ENCODE measurements at places on chromosomes 3 and 15. TPM values are rescaled to one million over a fixed set of nuclear protein-coding genes. Genes with fewer than 3 reads are reported as not detected.

The HDAC11 gene
- total RNA-seq: 11.3 TPM

The MME gene
- total RNA-seq: 3.5 TPM

The UQCRC1 gene
- 388 TPM for total RNA-seq

The LRIG1 gene
- 37.1 TPM for total RNA-seq

The BTBD1 gene
- 72.3 TPM for total RNA-seq

The LAMB2 gene
- total RNA-seq: 460 TPM

The GPR27 gene
- total RNA-seq: 0.08 TPM

The SERPINI2 gene
- not detected for total RNA-seq

The RHCG gene
- 0.12 TPM for total RNA-seq

The PLSCR4 gene
- total RNA-seq: 52.2 TPM

The ABHD14A gene
- total RNA-seq: 13.1 TPM
